Naive thymus-derived CD4-positive, alpha-beta T cell (primary cell): ENCODE measurements at places on chromosomes 7 and 10. TPM values are rescaled to one million over a fixed set of nuclear protein-coding genes. Genes with fewer than 3 reads are reported as not detected.

The LRGUK gene
- total RNA-seq: 0.35 TPM

GRCh38 chr7:110371709-110372108, 719.2 kb upstream of the LRRN3 start:
- no peak for DNase-seq

The LRMDA gene
- not detected in 2 replicates for total RNA-seq

- no peak for DNase-seq
These were observed 778.5 kb downstream of the NRG3 start for GRCh38 chr10:82653244-82654155.

- DNase-seq: no peak
These were observed 12.4 kb downstream of the ITIH2 start for GRCh38 chr10:7715515-7715914.

GRCh38 chr7:120724955-120725354, 133.0 kb downstream of the TSPAN12 start:
- DNase-seq: no peak

The ACSM6 gene
- not detected for total RNA-seq

The NOS3 gene
- total RNA-seq: 3.7 TPM
